DMS 273 treated with DMSO at 0.1 percent for 48 hours (cell line): ENCODE measurements at places on chromosomes 3 and 15.

GRCh38 chr3:120852412-120852811 is 55.6 kb upstream of the STXBP5L start:
- DNase-seq, result no peak

DNA sequence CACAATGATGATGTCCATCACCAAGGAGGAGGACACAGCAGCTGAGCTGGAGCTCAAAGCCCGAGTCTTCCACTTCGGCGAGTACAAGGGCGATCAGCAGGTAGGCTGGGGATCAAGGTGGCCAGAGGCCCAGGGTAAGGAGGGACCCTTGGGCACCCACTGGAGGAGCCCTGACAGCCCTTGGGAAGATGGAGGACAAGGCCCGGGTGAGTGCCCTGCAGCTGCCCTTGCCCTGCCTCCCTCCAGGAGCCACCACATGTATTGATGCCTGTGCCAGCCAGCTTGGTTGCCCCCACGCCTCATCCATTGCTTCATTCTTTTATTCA is 38.4 kb downstream of the CFAP100 start:
- DNase-seq, result no peak

- DNase-seq, result no peak
Measured at GRCh38 chr15:78930577-78931388, 14.1 kb downstream of the CTSH start.

GRCh38 chr3:136070953-136071949 is 105.7 kb downstream of the PPP2R3A start:
- DNase-seq, result peak; percentile 35

GRCh38 chr3:190731596-190731995 is 130.9 kb downstream of the GMNC start:
- no peak for DNase-seq
